ENCODE measurements at places on chromosomes 12 and 14.

DNA sequence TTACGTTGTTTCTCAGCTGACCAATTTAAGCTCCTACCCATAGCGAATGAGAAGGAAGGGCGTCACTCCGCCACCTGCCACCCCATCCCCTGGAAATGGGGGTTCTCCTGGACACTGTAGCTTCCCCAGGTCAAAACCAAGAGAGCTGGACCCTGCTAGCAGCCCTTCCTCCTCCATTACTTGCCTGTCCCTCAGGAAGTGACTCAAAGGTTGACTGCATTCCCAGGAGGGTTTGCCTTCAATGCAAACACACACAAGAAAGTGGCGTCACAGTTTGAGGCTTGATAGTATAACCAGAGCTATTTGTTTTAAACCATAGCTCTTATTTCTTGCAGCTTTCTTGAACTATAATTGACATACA, 79.1 kb downstream of the KCNK13 start:
- no peak for DNase-seq

DNA sequence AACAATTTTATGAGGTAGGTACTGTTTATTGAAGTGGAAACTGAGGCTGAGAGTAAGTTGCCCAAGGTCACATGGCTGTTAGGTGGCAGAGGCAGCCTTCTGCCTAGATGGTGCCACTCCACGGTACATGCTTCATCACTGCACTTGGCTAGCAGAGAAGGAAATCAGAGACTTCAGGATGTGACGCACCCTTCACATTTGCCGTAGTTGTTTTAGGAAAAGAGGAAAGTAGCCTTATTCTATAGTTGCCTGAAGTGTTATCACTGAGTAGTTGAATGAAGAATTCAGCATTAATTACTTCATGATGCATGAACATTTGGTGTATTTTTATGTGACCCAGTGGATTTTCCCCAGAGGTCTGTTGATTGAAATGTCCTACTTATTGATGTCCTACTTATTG, 55.7 kb downstream of the ERC1 start:
- no peak for DNase-seq

DNA sequence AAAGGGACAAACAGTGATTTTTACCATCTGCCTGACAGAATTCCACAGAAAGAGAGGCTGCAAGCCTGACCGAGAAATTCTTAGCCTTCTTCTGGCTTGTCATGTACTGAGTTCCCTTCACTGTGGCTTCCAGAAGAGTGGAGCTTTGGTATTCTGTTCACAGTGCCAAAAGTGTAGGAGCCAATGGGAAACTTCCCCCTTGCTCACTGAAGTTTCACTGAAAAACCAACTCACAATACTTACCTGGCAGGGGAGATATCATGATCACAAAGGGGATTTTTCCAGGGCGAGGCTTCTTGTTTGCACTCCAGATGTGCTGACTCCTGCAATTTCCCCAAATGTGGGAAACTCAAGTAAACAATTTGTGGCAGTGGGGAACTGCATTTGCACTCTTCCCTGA, 31.7 kb upstream of the MMP19 start:
- no peak for DNase-seq

DNA sequence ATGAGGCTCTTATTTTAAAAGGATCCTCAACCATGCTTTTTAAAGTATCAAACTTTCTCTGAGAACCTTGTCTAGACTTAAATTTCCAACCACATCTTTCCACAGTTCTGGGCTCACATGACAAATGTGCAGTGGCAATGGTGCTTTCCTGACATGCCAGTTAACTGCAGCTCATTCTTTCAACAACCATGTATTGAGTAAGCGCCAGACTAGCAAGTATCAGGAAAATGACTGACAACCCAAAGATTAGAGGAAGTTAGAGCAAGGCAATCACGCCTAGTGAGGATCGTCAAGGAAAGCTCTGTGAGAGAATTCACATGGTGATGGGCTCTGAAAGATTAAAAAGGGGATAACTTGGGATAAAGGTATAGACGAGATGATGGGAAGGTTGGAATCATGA, 35.8 kb downstream of the FLVCR2 start:
- no peak for DNase-seq

DNA sequence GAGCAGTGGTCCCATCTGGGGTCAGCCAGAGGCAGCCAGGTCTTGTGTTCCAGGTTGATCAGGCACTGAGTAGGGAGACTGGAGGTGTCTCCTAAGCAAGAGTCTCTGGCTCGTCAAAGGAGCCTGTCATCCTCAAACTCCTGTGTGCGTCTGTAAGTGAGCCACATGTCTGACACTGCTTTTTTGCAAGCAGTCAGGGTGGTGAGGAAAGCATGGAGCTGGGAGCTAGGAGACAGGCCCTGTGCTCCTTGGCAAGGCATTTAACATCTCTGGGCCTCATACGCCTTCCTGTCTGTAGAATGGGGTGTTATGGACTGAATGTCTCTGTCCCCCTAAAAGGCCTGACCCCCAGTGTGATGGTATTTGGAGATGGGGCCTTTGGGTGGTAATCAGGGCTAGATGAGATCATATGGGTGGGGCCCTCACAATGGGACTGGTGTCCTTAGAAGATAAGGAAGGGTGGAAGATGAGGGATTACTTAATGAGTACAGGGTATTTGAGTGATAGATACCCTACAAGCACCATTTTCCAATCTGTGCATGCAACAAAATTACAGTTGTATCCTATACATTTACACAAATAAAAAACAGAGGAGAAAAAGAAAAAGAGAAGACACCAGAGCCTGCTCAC, 53.0 kb downstream of the ARL6IP4 start:
- DNase-seq = no peak

- DNase-seq = no peak
Measured at GRCh38 chr12:72275526-72275925, 3.4 kb downstream of the TRHDE start.

GRCh38 chr12:123513805-123514204, 19.7 kb downstream of the RILPL1 start:
- DNase-seq = no peak

GRCh38 chr12:108668542-108668941, 34.8 kb upstream of the SELPLG start:
- no peak for DNase-seq

DNA sequence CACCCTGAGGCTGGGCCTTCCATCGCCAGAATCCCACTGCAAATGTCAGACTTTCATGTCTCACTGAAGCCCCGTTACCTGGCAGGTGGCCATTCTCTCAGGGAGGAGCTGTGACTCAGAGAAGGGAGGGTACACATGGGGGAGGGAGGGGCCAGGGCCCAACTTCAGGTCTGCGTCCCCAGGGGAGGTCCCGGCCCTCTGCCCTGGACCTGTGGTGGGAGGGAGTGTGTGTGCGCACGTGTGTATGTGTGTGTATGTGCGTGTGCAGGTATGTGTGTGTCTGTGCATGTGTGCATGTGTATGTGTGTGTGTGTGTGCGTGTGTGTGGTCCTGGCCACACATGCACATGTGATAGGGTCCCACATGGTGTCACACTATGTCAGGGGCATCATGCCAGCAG, 50.9 kb downstream of the MVK start:
- no peak for DNase-seq

DNA sequence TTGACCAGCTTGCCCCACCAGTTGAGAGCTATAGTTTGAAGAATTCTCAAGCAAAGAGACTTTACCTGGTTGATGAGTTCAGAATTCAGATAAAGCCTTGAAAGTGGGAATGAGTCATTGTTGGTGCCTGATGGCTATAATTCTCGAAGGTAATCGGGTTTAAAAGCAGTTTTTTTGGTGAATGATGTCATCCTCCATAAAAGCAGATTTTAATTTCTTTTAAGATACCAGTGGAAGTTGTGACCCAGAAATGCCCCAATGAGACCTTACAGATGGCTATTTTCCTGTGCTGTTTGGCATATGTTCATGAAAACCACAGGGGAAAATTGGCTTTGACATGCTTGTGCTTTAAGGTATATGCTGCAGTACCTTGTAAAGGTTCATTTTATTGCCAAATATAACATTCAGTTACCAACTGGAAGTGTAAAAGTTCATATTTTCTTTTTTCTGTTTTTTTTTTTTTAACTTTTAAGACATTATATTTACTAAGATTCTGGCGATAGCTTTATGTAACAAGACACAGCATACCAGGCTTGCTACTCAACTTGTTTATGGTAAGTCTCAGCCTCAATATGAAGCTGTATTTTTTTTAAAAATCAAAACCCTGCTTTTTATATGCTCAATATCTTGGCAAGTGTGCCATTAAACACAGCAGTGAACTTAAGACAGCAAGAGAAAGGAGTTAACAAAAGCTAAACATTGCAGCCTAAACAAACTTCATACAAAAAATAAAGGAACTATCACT, 119.3 kb downstream of the LMNTD1 start:
- no peak for DNase-seq

- no peak for DNase-seq
Measured at GRCh38 chr12:16844875-16845274, 238.9 kb upstream of the LMO3 start.

DNA sequence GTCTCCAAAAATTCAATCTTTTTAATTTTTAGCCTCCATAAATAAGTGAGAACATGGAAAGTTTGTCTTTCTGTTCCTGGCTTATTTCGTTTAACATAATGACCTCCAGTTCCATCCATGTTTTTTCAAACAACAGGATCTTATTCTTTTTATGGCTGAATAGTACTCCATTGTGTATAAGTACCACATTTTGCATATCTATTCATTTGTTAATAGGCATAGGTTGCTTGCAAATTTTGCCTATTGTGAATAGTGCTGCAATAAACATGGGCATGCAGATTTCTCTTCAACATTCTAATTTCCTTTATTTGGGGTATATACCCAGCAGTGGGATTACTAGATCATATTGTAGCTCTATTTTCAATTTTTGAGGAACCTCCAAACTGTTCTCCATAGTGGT, 16.1 kb upstream of the PAH start:
- DNase-seq = no peak

DNA sequence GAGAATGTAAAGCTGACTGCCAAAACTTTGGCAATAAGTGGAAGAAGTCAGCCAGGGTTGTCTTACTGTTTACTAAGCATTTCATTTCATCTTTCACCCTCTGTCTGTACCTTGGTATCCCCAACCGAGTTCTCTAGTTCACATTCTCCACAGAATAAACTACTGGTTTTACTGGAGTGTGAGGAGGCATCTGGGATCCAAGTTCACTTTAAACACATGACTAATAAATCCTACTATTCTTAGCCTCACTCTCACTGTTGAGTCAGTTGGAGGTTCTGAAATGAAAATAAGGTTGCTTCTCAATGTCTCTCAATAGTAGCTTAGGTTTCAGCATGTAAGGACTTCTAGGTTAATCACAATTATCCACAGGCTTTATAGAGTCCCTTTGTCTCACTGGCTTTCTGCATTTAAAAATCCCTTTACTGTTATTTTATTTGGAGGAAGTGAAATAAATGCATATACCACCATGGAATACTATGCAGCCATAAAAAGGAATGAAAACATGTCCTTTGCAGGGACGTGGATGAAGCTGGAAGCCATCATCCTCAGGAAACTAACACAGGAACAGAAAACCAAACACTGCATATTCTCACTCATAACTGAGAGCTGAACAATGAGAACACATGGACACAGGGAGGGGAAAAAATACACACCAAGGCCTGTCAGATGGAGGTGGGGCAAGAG, 95.8 kb downstream of the EPS8 start:
- DNase-seq = no peak

DNA sequence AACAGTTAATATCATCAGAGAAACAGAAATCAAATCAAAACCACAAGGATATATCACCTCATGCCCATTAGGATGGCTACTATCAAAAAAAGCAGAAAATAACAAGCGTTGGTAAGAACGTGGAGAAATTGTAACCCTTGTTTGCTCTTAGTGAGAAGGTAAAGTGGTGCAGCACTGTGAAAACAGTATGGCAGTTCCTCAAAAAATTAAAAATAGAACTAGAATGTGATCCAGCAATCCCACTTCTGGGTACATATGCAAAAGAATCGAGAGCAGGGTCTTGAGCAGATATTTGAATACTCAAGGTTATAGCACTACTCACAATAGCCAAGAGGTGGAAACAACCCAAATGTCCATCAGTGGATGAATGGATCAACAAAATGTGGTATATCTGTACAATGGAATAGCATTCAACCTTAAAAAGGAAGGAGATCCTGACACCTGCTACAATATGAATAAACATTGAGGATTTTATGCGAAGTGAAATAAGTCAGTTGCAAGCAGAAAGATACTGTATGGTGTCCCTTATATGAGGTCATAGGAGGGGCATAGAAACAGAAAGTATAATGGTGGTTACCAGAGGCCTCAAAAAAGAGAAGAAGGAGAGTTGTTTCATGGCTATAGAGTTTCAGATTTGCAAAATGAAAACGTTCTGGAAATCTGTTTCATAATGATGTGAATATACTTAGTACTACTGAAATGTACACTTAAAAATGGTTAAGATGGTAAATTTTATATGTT, 131.0 kb upstream of the EEA1 start:
- no peak for DNase-seq

- DNase-seq = no peak
Measured at GRCh38 chr14:36254020-36254624, 66.3 kb downstream of the MBIP start.

GRCh38 chr14:22761734-22762133, 4.8 kb upstream of the OXA1L start:
- DNase-seq = no peak

DNA sequence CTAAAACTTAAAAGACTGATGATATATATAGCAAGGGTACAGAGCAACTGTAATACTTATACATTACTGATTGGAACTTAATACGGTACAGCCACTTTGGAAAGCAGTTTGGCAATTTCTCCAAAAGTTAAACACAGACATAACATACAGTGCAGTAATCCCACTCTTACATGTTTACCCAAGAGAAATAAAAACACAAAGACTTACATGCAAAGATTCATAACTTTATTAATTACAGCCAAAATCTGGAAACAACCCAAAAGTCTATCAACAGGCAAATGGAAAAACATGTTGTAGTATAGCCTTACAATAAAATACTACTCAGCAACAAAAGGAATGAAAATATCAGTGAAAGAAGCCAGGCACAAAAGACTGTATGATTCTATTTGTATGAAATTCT, 84.6 kb downstream of the GARIN6 start:
- DNase-seq = no peak

- DNase-seq = no peak
Measured at GRCh38 chr12:17588968-17589367, 501.0 kb downstream of the RERGL start.

- DNase-seq = no peak
Measured at GRCh38 chr12:22971247-22971646, 346.3 kb downstream of the ETNK1 start.

- no peak for DNase-seq
Measured at GRCh38 chr14:68089146-68089731, 269.7 kb downstream of the RAD51B start.

GRCh38 chr12:126114441-126114840, 1049.2 kb downstream of the AACS start:
- DNase-seq = no peak

GRCh38 chr14:23580152-23580926, 1.7 kb upstream of the JPH4 start:
- no peak for DNase-seq

GRCh38 chr14:21098076-21098891, at the start of gene ZNF219:
ZNF219 (minus strand) TSS chr14:21098655; CDS start chr14:21093591, 5,064 bp downstream.
- DNase-seq = no peak

- DNase-seq = no peak
Measured at GRCh38 chr12:47791351-47791746, 18.3 kb downstream of the SLC48A1 start.

- DNase-seq = no peak
Measured at GRCh38 chr12:129552996-129553750, 350.7 kb downstream of the TMEM132D start.
